ENCODE measurements at places on chromosomes 4 and X.

DNA sequence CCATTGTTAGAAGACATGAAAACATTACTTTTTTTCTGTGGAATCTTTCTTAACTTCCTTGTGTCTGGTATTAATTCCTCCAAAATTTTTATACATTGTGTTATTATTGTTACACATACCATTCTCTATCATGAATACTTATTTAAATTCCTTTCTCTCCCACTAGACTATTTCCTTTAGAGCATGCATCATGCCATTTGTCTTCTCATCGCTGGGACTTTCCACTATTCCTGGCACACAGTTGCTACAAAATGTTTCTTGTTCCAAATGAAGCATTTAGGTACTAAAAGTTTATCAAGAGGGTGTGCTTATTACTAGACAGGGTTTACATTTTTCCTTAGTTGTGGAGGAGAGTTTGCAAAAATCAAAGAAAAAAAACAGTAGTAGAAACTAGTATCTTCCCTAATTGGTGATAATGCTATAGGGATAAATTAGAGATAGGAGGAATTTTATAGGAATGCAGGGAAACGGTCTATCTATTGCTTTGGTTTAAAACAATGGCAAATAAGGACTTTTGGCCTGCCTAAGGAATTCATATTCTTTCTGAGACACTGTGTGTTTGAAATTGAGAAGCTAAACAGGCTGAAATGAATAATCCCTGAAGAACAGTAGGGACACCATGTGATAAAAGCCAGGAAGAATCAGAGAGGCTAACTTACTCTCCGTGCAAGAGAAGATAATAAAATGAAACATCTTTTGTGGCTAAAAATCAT is 187.5 kb upstream of the TBC1D9 start:
- DNase-seq: peak; percentile 92

DNA sequence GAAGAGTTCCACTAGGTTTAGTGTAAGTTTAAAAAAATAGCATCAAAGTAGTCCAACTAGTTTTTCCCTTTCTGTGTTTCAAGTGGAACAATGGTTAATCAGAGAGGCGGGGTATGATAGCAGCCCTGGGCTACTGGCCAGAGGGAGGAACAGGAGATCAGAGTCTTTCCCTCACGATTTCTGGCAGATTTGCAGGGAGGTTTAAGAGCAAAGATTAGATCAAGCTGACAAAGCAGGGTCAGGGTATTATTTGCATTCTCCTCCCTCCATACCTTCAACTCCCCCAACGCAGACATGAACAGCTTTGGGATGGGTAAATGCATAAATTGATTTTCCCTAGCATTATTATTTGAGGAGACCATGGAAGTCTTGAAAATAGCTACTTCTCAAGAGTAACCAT is 277.6 kb upstream of the DIAPH2 start:
- DNase-seq: peak; percentile 68

GRCh38 chr4:75698162-75698962 is 25.2 kb upstream of the G3BP2 start:
- no peak for DNase-seq

- no peak for DNase-seq
These were observed 12.1 kb upstream of the VSIG4 start for GRCh38 chrX:66051980-66052379.

- DNase-seq: peak; percentile 20
These were observed 32.5 kb downstream of the HMGB2 start for GRCh38 chr4:173301518-173302201.

DNA sequence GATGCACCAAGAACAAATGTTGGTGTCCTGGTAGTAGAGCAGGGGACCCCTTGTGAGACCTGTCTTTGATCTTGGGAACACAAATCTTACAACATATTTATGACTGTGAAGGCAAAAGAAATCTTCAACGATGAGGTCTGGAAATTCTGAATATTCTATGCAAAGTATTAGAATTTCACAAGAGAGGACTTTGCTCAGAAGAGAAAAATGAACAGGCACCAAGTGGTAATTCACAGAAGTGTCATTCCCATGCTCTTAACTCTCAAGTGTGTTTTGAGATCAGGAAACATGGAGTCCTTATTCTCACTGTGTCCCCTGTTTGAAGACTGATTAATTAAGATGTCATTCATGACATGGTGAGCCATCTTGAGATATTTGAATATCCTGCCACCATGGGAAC is 52.5 kb downstream of the COQ2 start:
- no peak for DNase-seq

DNA sequence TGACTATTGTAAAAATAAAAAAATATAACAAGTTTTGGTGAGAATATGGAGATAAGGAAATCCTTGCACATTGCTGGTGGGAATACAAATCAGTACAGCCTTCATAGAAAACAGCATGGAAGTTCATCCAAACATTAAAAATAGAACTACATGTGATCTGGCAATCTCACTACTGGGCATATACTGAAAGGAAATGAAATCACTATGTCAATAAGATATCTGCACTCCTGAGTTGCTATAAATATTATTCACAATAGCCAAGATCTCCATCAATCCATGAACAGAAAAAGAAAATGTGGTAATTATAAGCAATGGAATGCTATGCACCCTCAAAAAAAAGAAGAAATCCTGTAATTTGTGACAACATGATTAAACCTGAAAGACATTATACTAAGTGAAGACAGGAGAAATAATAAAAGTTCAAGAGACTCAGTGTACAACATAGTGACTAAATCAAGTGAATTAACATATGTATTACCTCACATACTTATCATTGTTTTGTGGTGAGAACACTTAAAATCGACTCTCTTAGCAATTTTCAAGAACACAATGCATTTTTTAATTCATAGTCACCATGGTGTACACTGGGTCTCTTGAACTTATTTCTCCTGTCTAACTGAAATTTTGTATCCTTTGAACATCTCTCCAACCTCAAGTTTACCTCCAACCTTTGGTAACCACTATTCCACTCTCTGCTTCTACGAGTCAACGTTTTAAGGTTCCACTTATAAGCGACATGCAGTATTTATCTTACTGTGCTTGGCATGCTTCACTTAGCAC is 1703.7 kb upstream of the AGA start:
- DNase-seq: no peak

DNA sequence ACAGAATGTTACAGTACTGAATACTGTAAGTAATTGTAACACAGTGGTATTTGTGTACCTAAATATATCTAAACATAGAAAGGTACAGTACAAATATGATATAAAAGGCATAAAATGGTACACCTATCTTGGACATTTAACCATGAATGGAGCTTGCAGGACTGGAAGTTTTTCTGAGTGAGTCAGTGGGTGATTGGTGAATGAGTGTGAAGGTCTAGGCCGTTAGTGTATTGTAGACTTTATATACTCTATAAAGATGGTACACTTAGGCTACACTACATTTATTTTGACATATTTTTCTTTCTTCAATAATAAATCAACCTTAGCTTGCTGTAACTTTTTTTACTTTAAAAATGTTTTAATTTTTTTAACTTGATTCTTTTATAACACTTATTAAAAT is 422.5 kb upstream of the FSTL5 start:
- DNase-seq: no peak

- DNase-seq: peak; percentile 48
These were observed 29.7 kb upstream of the SLC25A4 start for GRCh38 chr4:185113340-185113739.

DNA sequence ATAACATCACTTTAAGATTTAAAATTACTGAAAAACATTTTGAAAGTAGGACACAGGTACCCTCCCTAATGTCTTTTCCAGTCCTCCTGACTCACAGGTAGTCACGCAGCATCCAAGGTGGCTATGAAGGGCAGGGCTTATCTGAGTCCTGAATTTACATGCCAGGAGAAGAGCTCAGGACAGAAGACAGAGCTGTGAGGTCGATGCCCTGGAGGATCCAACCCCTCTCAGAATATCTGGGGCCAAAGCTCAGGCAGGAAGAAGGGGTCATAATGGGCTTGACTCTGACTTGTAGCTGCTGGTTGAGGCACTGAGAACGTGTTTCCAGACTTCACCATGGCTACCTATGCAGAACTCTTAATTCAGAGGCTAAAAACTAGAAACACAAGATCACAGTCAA is 177.5 kb downstream of the AASDH start:
- DNase-seq: no peak

DNA sequence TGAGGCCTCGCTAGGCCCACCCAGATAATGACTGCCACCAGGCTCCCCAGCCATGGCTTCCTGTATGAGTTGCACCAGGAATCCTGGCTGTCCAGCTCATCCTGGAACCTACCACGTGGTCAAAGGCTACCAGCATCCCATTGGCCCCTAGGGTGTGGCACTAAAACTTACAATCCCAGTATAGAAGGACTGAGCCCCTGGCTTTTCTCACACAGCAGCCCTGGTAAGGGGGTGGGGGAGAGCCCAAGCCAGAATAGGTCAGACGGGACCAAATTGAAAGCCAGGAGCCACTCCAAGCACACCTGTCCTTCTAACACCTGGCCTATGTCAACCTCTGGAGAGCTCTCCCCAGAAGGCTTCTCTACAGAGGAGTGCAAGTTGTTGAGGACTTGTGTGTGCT is 269.3 kb upstream of the AGTR2 start:
- DNase-seq: no peak

DNA sequence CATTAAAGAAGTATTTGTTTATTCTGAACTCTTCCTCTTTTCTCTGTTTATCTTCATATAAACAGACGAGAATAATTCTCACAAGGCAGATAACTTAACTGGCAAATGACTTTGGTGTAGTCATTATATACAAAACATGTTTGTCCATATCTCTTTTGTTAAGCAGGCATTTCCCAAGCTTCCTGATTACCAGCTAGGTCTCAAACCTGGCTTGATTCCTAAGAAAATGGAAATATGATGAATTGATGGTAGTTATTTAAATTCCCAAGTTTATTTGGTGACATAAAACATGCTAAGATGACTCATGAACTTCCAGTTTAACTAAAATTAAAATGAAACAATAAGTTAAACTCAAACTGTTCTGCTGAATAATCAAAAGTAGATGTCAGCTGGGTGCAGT is 96.8 kb downstream of the ARSJ start:
- peak; percentile 73 for DNase-seq

DNA sequence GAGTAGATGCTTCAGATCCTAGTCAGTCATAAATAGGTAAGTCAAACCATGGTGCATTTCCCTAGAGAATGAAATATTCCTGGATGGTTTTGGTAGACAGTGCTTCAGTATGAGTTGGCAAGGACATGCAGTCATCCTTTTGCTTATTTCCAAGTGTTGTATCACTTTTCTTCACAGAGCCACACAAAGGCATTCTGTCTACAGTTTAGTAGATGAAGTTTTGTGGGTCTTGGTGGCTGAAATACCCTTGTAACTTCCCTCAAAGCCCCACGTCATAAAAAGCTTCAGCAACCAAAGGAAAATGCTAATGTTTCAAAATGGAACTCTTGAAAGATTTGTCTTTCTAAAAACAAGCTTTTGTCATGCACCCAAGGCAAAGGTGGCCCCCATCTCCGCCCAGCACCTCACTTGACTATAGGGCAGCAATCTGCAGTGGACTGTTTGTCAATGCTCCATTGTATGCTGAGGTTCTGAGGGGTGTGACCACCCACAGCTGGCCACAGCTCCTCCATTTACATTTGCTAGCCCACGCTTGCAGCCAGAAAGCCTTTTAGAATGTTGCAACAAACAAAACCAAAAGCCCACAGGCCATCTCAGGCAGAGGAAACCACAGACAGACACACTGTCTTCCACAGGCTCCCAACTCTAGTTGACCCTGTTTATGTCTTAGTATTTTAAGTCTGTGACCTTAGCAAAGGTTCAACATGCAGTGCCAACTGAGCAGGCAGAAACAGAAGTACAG is 87.1 kb upstream of the FAM9C start:
- peak; percentile 68 for DNase-seq

DNA sequence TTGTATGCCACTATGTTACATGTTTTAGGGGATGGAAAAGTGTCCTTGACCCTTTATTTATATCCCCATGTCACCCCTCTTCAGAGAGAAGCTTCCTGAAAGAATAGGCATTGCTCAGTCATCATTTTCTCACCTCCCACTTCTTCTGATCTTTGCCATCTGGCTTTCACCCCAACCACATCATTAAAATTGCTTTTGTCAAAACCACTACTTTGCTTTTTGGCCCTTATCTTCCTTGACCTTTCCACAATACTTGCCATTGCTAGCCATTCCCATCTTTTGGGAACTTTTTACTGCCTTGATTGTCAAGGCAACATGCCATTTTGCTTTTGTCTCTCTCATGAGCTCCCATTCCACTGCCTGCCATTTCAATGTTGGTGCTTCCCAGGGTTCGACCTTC is 14.9 kb upstream of the FAM9B start:
- DNase-seq: peak; percentile 14

DNA sequence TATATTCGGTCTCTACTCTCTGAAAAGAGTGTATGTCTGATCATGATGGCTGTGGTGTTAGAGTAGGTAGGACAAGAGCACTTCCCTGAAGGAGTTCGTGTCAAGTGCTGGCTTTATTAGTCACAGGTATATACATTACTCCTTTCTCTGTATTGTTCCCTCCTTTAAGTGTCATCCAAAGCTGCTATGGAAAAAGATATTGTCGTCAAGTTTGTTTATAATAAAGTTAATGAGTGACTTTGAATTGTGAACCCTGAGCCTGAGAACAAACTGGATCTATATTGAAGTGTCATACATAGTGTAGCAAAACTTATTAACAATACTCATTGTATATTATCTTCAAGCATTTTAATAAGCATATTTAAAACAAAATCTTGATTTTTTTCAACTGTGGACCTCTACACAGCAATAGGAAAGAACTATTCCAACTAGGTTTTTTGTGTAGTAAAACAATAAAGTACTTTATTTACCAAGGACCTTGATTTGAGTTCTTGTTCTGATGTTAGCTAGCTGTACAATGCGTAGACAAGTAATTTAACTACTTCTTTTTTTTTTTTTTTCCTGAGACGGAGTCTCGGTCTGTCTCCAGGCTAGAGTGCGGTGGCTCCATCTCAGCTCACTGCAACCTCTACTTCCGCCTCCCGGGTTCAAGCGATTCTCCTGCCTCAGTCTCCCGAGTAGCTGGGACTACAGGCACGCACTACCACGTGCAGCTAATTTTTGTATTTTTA is 177.7 kb downstream of the RAPGEF2 start:
- DNase-seq: no peak

DNA sequence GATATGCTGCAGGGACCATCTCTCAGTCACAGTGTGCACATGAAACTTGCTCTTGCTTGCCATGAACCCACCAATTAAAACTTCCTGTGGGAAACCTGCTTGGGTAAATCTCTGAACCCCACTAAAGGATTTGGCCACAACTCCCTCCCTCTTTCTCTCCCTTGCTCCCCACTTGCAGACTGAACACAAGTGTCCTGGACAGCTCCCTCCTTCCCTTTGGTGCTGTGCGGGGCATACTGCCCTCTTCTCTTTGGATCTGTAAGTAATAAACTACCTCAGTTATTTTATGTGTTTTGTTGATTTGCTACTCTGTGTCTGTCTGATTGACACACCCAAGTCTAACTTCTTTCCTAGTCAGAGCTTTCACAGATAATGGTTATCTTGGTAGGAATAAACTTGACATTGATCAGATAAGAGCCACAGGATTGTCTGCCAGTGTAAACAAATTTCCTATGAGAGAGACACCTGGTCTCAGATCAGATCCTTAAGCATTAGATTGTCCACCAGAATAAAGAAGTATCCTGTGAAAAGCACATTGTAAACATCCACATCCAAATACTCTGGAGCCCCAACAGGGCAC is 41.8 kb downstream of the SULT1E1 start:
- DNase-seq: no peak

Data from EH (cell line).